Activated T-cell treated with anti-CD3 and anti-CD28 coated beads, Interleukin-2, amount 50 U/mL, for 48 hours (primary cell): ENCODE measurements at places on chromosomes 12 and 14.

DNA sequence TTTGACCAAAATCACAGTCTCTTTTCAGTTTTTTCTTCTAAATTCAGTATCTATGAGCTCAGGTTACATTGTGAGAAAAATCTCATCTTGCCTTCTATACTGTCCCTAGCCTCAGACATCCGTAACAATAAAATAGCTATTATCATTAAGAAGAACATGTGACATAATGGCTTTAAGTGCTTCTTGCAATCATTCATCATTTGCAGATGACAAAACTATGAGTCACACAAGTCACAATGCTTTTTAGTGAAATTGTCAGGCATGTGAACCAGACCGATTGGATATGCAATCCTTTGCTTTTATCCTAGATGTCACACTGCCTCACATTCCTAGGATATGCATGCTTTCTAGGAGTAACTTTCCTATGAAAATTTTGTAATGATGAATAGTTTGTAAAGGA lies 313.1 kb downstream of the SLC6A15 start:
- DNase-seq = no peak

- DNase-seq = no peak
Observed at GRCh38 chr14:34387974-34388516, 74.0 kb downstream of the SPTSSA start.

DNA sequence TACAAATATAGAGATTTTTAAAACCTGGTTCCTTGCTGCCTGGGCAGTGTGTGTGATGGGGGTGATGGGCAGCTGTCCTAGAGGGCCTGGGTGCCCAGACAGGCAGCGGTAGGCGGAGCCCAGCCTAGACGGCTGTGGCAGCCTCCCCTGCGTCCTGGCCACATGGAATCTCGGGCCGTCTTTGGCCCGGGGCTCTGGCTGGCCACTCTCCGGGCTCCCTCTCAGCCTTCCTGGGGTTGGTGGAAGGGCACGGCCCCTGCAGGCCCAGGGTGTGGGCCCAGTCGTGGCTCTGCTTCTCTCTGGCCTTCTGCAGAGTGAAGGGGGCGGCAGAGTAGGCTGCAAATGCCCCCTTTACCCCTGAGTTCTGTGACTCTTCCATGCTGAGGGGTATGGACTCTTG lies 2.3 kb downstream of the LRTM2 start:
- DNase-seq = no peak

- DNase-seq = no peak
Observed at GRCh38 chr14:31864937-31865855, 211.9 kb upstream of the ARHGAP5 start.

GRCh38 chr14:50452979-50453705 lies 56.5 kb upstream of the CDKL1 start:
- DNase-seq = no peak
